ENCODE measurements at places on chromosomes 16 and 17.

DNA sequence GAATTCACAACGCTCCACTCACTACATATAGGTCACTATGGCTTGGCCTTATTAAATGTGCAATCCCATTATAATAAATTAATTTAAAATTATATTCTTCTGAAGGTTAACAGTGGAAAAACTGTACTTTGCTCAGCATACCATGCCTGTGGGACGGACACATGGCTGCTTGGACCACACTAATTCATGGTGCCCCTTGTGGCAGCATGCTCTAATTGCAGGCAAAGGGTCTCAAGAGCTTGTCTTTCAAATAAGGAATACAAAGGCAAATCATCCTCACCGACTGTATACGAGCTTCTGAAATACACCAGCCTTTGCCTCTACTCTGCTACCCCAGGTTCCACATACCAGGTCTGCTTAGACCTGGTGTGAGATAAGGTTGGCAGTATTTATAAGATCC lies 11.7 kb downstream of the SMPD3 start:
- DNase-seq = peak; percentile 3

GRCh38 chr17:4721203-4722135 lies 9.8 kb upstream of the MED11 start:
- peak; percentile 29 for DNase-seq

DNA sequence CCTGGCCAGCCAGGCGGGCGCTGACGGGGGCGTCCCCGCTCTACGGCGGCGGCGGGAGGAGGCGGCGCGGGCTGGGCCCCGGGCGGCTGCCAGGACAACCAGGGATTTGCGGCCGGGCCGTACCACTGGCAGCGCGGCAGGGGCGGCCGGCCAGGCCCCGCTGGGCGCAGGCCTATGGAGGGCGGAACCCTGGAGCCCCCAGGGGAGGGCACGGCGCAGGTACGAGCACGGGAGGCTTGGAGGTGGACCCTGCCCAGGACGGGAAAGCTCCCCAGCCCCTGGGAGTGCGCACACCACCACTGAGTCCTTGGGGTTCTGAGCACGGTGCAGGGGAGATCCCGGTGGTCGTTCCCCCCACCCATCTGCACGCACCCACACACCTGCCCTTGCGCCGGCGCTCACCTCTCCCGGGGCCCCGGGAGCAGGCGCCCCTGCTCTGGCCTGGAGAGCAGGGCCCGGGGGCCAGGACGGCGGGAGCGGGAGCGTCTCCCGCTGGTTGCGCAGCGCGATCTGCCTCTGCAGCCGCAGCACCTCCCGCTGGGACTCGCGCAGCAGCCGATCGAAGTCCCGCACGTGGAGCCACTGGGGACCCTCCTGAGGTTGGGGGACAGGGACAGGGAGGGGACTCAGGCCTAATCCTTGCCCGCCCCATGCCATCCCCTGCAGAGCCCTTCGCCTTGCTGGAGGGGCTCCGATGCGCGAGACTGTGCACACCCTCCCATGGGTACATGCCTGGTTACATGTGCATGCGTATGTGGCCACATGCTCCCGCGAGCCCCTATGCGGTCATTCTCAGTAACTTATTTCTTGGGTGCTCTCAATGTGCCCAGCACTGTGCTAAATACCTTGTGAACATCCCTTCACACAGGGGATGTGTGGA lies 3.9 kb downstream of the TSPOAP1 start:
- peak; percentile 58 for DNase-seq

DNA sequence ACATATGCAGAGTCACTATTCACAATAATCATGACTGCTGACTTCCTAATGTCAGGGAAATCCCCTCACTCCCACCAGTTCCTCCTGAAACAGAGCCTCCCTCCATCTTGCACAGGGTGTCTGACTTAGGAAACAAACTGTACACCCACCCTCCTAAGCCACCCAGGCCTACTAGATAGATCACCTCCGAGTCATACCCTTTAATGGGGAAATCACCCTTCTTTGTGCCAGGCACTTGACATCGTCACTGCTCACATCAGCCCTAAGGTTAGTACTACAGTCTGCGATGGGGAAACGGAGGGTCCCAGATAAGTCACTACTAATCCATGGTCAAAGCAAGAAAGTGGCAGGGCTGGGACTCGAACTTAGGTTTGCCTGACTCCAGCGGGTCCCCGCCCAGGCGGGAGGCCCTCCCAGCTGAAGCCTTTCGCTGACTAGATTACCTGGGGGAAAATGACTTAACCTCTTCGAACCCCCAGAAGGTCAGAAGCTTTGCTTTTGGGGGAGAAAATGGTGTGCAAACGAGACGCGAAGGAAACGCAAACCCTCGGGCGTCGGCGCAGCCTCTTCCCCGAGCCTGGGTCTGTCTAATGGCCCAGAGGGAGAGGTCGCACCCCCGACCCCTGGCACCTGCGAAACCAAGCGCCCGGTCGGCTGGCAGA lies 3.4 kb upstream of the MLLT6 start:
- no peak for DNase-seq

GRCh38 chr16:11403920-11404319 lies 58.7 kb downstream of the RMI2 start:
- no peak for DNase-seq
